Lower leg skin (tissue), 4 donors: ENCODE measurements at places on chromosomes 1 and 21.

GRCh38 chr1:206796981-206797402, 24.7 kb upstream of the IL10 start:
- no peak for DNase-seq

- DNase-seq, result no peak
Measured at GRCh38 chr1:245894843-245895242, 612.2 kb downstream of the SMYD3 start.

- no peak for DNase-seq
Measured at GRCh38 chr1:241841691-241842090, 6.3 kb upstream of the EXO1 start.

GRCh38 chr1:106831511-106831910, 225.0 kb upstream of the PRMT6 start:
- no peak for DNase-seq

DNA sequence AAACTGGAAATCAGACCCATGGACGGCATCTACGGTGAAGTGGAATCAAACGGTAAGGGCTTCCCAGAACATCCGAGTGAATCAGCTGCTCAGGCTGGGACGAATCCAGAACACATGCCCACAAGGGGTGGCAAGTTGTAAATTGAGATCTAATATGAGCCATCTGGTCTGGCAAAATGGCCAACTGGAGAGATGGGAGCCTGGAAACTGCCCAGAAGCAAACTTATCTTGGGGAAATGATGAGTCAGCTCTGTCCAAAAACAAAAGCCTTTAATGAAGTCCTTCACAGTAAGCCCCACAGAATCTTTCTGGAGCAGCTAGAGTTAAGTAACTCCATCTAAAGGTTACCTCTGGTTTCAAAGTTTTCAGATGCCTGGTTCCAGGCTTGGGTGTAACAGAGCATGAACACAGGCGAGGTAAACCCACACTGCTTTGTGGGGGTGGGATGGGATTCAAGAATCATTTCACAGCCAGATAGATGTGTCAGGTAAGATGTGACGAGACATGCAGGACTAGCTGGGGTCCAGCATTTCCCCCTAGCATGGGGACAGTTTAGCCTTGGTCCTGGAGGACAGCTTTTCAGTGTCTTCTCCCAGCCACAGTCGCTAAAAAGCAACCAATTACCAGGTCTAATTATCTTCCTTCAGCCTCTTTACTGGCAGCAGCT, 10.5 kb upstream of the SRP9 start:
- DNase-seq, result peak; percentile 26

- DNase-seq, result no peak
Measured at GRCh38 chr1:24369801-24370200, 43.8 kb downstream of the STPG1 start.

GRCh38 chr1:13679651-13680050, 20.3 kb upstream of the PRDM2 start:
- DNase-seq, result no peak

DNA sequence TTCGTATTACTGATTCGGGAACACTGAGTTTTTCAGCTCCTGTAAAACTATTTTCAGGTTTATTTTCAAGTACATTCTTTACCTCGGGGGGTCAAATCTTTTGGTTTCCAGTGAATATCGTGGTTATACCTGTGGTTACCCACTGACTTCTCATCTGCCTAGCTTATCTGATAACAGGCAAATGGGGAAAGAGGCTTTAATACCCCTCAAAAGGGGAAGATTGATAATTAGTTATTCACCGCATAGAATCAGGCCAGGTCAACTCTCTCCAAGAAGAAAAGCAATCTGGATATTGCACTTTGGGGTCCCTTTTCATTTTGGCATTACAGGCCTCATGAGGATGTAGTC, 23.0 kb downstream of the RUNX1 start:
- no peak for DNase-seq

GRCh38 chr1:66929146-66929688, 4.4 kb downstream of the MIER1 start:
- DNase-seq, result no peak

- DNase-seq, result no peak
Measured at GRCh38 chr1:64269558-64269884, 66.1 kb downstream of the UBE2U start.
